ENCODE measurements at places on chromosomes 11 and 22.

GRCh38 chr11:119772641-119773415, 43.8 kb upstream of the NECTIN1 start:
- no peak for DNase-seq

DNA sequence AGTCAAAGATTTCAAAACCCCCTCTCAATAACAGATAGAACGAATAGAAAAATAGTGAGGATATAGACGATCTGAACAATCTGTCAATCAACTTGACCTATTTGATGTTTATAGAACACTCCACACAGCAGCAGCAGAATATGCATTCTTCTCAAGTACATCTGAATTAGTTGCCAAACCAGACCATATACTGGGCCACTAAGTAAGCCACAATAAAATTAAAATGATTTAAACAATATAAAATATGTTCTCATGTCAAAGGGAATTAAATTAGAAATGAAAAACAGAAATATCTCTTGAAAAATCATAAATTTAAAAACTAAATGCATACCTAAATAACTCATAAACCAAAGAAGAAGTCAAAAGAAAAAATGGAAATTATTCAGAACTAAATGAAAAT, 229.2 kb downstream of the SBF2 start:
- no peak for DNase-seq

DNA sequence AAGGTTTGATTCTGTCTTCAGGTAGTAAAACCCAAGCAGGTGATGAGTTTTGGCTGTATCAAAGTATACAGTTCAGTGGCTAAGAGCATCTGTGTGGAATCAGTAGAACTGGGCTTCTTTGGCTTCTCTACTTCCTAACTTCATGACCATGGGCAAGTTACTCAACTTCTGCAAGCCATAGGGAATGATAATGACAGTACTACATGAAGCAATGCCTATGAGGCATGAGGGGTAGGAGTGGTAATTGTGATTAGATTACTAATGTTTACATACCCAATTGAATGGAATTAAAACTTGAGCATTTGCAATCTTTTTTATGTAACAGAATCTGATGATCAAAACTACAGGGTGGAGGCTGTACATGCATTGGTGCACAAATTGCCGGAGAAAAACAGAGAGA, 164.3 kb downstream of the PGR start:
- no peak for DNase-seq

DNA sequence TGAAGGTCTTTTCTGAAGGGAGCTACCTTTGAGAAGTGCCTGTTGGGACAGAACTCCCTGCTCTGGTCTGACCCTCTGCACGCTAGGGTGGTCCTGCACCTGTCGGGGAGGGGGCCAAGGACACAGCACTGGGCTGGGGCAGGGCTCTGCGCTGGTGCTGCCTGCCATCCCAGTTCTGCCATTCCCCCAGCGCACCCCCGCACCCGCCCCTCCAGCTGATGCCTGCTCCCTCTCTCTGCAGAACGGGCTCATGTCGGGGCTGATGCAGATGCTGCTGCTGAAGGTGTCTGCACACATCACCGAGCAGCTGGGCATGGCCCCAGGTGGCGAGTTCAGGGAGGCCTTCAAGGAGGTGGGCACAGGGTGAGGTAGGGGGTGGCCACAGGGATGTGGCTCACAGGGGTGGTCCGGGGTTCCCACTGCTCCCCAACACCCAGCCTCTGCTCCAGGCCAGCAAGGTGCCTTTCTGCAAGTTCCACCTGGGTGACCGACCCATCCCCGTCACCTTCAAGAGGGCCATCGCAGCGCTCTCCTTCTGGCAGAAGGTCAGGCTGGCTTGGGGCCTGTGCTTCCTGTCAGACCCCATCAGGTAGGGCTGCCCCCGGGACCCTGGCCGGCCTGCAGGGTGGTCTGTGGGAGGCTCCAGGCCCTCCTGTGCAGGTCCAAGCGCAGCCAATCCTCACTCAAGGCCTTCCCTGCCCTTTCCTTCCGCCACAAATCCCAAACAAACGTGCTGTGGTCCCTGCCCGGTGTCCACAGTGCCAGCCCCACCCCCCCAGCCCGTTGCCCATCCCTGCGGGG, 3.6 kb upstream of the SELENOO start:
- DNase-seq, result no peak

GRCh38 chr22:19903031-19903430, 38.5 kb upstream of the COMT start:
- DNase-seq, result no peak

- no peak for DNase-seq
Measured at GRCh38 chr11:4626207-4627099, 10.8 kb upstream of the OR51D1 start.

- no peak for DNase-seq
Measured at GRCh38 chr11:125141686-125142535, 22.6 kb upstream of the PKNOX2 start.

DNA sequence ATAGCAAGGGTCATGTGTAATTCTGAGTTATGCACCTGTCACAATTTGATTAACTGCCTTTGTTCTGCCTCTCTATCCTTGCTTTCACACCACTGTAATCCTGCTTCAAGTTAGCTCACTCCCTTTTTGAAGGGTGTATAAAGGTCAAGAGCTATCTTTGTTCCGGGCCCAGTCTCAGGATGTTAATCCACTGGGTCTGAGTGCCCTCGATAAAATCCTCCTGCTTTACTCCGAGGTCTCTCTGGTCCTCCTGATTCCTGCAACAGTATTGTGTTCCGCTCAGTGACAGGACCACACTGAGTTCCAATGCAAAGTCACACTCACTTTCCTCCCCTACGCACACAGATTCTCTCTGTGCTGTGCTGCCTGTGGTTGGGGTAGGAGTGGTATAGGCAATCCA, 186.5 kb downstream of the DYNC2H1 start:
- DNase-seq, result no peak

DNA sequence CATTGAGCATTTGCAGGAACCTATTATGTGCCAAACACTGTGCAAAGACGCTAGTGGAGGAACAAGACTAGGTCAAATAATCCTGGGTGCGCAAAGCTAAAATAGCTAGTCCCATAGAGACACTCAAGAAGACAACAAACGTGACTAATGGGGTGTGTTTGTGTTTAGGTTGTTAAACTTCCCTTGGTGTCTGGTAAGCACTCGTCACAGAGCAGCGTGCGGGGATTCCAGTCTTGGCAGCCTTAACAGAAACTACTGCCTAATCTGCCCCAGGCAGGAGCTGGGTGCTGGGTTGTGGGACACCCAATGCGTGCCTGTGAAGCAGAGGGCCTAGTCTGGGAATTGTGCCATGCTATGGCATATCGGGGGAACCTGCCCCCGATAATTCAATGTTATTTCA, 10.8 kb upstream of the CALCB start:
- DNase-seq, result no peak

Measured in GM04503 (cell line).